ENCODE measurements at places on chromosomes 5 and 9.

- no peak for DNase-seq
These were observed 48.7 kb downstream of the FBXW11 start for GRCh38 chr5:171957591-171958251.

- DNase-seq: no peak
These were observed 50.2 kb upstream of the STARD4 start for GRCh38 chr5:111562561-111562960.

GRCh38 chr5:81632679-81633078 is 118.2 kb downstream of the SSBP2 start:
- DNase-seq: no peak

DNA sequence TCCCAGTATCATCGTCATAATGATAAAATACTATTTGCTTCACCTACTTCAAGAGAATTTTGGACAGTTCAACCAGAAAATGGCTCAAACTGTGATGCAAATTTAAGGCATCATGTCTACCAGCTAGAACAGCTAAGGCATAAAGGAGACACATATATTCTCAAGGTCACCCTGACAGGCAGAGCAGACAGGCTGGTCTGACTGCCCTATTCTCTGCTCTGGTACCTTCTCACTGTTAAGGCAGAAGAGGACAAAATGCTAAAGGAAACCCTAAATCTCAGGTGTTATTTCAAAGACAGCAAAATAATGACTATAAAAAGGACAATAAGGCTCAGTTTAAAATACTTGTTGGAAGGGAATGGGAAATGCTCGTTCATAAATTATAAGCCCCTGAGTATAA is 87.2 kb downstream of the MRPS27 start:
- DNase-seq: no peak

DNA sequence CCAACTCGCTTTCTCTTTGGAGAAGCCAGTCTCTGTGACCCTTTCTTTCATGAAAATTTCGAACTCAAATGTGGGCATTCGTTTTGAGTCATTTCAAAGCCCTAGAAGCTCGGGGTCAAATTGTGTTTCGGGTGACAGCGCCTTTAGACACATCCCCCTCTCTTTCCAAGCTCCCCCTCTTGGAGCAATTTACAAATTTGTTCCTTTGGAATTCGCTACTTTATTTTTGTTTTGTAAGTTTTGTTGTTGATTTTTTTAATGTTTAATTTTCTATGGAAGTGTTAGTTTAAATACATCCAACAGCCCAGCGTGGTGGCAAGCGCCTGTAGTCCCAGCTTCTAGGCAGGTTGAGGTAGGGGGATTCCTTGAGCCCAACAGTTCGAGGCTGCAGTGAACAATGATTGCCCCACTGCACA is 4.6 kb upstream of the BARX1 start:
- no peak for DNase-seq

GRCh38 chr9:117671468-117671867 is 32.7 kb upstream of the TLR4 start:
- DNase-seq: no peak

Data from GM12892 (cell line).